ENCODE measurements at places on chromosomes 12 and 14.
A peak's percentile ranks its signal among the peaks of the same experiment; 100 is the strongest.

- DNase-seq, result no peak
Measured at GRCh38 chr14:23633160-23633701, 2.9 kb upstream of the DHRS2 start.

GRCh38 chr14:96754845-96755184 lies 42.4 kb upstream of the VRK1 start:
- no peak for DNase-seq

DNA sequence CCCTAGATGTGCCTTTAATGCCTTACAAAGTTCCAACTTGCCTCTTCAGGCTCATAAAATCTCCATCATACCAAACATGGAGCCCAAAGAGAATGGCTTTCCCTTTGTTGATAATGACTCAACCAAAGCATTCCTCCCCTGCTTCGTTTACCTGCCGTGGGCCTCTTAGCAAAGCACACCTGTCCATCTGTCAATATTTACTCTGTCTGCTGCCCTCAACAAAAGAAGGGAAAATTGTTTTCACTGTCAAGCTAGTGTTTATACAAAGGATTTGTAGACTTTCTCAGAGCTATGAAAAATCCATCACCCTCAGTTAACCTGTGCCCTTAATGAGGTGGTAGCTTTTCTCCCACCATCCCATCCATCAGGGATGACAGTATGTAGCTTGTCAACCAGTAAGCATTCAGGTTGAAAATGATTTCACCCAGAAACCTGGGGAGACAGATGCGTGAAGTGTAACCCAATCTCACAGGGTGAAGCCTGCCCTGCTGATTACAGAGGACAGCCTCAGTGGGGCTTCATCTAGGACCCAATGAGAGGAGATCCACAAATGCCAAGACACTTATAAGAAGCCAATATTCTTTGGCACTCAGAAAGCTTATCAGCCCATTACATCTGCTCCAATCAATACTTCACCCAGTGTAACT lies 278.1 kb downstream of the NUAK1 start:
- no peak for DNase-seq

DNA sequence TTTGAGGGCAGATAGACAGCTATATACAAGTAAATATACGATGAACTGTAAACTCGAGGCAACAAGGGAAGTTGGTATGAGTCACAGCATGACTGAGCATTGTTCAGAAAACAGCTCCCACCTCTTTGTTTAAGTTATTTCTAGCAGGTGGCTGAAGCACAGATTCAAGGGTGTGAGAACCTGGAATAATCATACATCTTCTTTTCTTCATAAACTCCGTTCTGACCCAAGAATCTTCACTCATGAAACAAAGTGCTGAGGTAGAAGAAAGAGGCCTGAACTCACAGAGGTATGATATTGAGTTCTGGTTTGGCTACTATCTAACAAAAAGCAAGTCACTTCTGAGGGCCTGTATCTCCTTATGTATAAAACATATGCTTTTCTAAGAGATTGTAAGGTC lies 364.1 kb upstream of the KITLG start:
- DNase-seq, result no peak

- peak; percentile 66 for DNase-seq
Measured at GRCh38 chr12:113135178-113136127, at the start of gene RASAL1. RASAL1 (minus strand) TSS chr12:113135761; CDS start chr12:113135462, 299 bp downstream.

Measured in activated CD4-positive, alpha-beta T cell treated with anti-CD3 and anti-CD28 coated beads for 1 hour (primary cell).